Spinal cord (tissue), 10 donors: ENCODE measurements at places on chromosomes 2 and 18. TPM values are rescaled to one million over a fixed set of nuclear protein-coding genes. Genes with fewer than 3 reads are reported as not detected.

Gene FLACC1
- polyA plus RNA-seq, result 4.3 TPM

Gene ELMOD3
- 35.7 TPM for polyA plus RNA-seq

Gene DCDC2C
- polyA plus RNA-seq, result 0.73 TPM

Gene MTIF2
- 19.8 TPM for polyA plus RNA-seq

Gene PAIP2B
- 22.2 TPM for polyA plus RNA-seq

Gene C2orf80
- polyA plus RNA-seq, result 31.0 TPM

Gene UGT1A8
- polyA plus RNA-seq, result not detected

Gene SPC25
- 10.3 TPM for polyA plus RNA-seq

Gene RALBP1
- 33.9 TPM for polyA plus RNA-seq

Gene PID1
- 60.4 TPM for polyA plus RNA-seq

Gene CTLA4
- 0.24 TPM for polyA plus RNA-seq

Gene CFAP65
- polyA plus RNA-seq, result 5.3 TPM

Gene EPG5
- 14.1 TPM for polyA plus RNA-seq

Gene SPHKAP
- polyA plus RNA-seq, result 11.4 TPM

Gene RNU2-63P
- not detected for polyA plus RNA-seq

Gene UGT1A5
- not detected for polyA plus RNA-seq

Gene DOCK10
- polyA plus RNA-seq, result 56.3 TPM

Gene CTNNA2
- polyA plus RNA-seq, result 94.0 TPM

Gene CDH2
- polyA plus RNA-seq, result 142 TPM

Gene EFEMP1
- polyA plus RNA-seq, result 53.7 TPM

Gene NOSTRIN
- 11.4 TPM for polyA plus RNA-seq

Gene SP3
- polyA plus RNA-seq, result 59.6 TPM

Gene FAM110C
- 7.6 TPM for polyA plus RNA-seq

Gene CD8B2
- 0.89 TPM for polyA plus RNA-seq

Gene CRYBA2
- polyA plus RNA-seq, result 0.76 TPM

Gene BOLL
- 0.08 TPM for polyA plus RNA-seq

Gene LAMA3
- polyA plus RNA-seq, result 7.7 TPM

Gene TMEM178A
- 55.0 TPM for polyA plus RNA-seq

Gene CRACDL
- 2.7 TPM for polyA plus RNA-seq

Gene TMEM87B
- 10.3 TPM for polyA plus RNA-seq

Gene ARMC9
- polyA plus RNA-seq, result 14.4 TPM

Gene INHA
- 2.2 TPM for polyA plus RNA-seq

Gene CELF4
- polyA plus RNA-seq, result 134 TPM

Gene COL3A1
- 797 TPM for polyA plus RNA-seq

Gene PLEK
- 8.5 TPM for polyA plus RNA-seq

Gene CCL20
- polyA plus RNA-seq, result 0.50 TPM

Gene ZNF532
- polyA plus RNA-seq, result 147 TPM

Gene SPEG
- 84.2 TPM for polyA plus RNA-seq

Gene CYS1
- polyA plus RNA-seq, result 4.0 TPM

Gene ANKRD23
- 10.0 TPM for polyA plus RNA-seq

Gene NEU2
- polyA plus RNA-seq, result not detected

Gene DPP10
- 41.7 TPM for polyA plus RNA-seq
